DMS79 treated with DMSO at 0.1 percent for 48 hours (cell line): ENCODE measurements at places on chromosomes 3 and 15.

DNA sequence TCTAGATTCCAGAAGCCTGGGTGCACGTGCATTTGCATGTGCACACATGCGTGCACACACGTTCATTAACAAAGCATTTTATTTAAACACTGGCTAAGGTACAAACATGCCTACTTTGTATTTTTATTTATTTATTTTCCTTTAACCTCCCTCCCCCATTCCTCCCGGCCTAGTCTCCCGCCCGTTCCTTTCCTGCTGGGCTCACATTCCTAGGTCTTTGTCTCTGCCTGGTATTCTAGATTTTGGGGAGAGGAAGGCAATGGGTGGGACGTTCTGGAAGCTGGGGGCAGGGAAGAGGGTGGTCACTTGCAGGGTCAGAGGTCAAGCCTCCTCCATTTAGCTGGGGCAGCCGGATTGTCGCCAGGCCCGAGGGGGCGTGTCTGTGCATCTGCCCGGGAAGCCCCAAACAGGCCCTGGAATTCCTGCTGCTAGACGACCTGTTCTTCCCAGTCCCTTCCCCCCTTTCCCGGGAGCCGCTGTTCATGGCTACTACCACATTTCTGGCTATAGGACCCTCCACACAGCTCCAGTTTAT lies 51.8 kb downstream of the TRIM71 start:
- DNase-seq = no peak

GRCh38 chr3:31161889-31162288 lies 267.4 kb upstream of the GADL1 start:
- no peak for DNase-seq

GRCh38 chr3:187207624-187208023 lies 10.3 kb downstream of the RTP1 start:
- DNase-seq = no peak

- DNase-seq = no peak
These were observed 64.5 kb downstream of the ZNF148 start for GRCh38 chr3:125310623-125311081.

GRCh38 chr3:132079147-132079546 lies 44.3 kb upstream of the CPNE4 start:
- no peak for DNase-seq

GRCh38 chr3:117366574-117366973 lies 657.0 kb downstream of the TUSC7 start:
- no peak for DNase-seq

- no peak for DNase-seq
These were observed 156.7 kb downstream of the SUCLG2 start for GRCh38 chr3:67497746-67498145.

- DNase-seq = no peak
These were observed 25.0 kb upstream of the KLF13 start for GRCh38 chr15:31301673-31301990.

DNA sequence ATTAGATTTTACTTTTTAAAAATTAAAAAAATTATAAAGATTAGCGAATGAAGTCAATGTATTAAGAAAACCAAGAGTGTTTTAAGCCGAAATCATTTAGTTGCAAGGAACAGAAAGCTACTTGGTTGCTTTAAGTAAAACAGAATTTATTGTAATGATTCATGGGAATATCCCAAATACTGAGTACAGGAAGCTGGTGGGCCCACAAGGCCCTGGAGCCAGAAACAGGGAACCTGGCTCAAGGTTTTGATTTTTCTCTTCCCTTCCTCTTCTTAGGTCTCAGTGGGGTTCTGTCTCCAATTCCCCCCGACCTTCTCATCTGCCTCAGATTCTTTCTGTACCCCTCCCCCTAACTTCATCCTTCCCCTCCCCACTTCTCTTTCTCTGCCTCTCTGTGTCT lies 229.0 kb downstream of the TLE3 start:
- no peak for DNase-seq

GRCh38 chr3:95184038-95184437 lies 1121.2 kb downstream of the NSUN3 start:
- no peak for DNase-seq

- DNase-seq = no peak
These were observed 25.6 kb downstream of the RASGRP1 start for GRCh38 chr15:38539008-38539343.

GRCh38 chr15:76968306-76968705 lies 26.6 kb upstream of the PSTPIP1 start:
- DNase-seq = no peak

DNA sequence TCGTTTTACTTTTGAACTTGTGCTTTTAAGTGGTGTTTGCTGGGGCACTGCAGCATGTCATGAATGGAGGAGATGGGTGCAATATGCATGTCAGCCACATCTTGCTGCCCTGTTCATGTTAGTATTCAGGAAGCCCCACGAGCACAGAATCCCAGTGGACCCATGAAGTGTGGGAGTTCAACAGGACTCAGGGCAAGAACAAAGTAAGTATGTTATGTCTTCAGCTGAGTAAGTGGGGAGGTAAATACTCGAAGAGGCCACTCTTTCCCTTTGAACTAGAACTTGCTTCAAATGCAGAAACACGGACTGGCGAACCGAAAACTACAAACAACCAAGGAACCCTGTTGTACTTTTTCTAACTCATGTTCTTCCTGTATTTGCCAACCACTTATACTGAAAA lies 23.4 kb downstream of the SOX14 start:
- no peak for DNase-seq

DNA sequence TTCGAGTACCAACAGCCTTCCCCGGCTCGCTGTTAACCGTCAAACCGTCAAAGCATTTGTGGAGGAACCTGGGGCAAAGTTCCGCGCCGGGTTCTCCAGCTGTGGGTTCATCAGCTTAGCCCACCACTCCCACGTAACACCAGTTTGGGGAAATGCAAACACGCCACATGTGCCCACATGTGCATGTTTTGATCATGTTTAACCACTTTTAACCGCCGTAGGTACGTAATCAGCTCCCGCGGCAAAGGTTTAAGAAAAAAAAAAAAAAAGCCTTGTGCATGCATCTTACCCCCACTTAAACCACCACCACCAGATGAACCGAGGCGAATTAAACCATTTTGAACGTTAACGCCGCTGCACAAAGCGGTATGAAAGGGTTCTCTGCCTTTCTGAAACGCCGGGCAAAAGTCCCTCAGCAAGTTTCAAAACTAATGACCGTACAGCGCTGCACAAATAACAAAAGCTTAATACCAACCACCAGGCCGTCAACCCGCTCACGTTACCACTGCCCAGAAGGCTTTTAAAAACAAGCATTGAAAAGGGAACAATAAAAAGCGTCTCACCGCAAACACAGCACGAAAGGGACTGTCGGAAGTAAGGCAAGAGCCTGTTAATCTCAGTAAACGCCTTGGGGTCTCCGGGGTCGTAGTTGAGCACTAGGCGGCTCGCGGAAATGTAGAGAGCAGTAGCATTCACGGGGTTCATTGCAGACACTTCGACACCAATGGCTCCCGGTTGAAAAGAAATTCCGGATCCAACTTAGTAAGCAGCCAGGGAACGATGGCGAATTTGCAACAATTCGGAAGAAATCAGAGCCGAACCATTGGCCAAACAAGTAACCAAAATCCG lies 1.5 kb downstream of the MSL2 start:
- peak; percentile 34 for DNase-seq

DNA sequence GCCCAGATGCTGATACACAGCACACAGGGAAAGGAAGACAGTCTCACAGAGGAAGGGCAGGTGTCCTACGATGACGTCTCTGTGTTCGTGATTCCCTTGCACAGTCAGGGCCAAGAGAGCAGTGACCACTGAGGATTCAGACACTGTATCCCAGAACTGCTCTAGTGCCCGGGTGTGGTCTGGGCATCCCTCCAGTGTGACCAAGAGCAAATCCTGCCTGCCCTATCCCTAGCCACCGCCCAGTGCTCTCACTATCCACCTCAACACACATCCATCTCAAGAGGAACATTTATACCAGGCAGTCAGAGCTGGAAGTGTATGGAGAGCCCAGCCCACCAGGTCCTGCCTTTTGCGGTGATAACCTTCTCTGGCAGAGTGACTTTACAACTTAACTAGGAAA lies 4.1 kb downstream of the PPM1M start:
- no peak for DNase-seq

GRCh38 chr3:41503998-41504623 lies 304.8 kb downstream of the CTNNB1 start:
- no peak for DNase-seq

GRCh38 chr15:60589253-60589652 lies 110.3 kb upstream of the ICE2 start:
- no peak for DNase-seq

- DNase-seq = no peak
These were observed 64.9 kb upstream of the SELENOK start for GRCh38 chr3:53956586-53956985.

DNA sequence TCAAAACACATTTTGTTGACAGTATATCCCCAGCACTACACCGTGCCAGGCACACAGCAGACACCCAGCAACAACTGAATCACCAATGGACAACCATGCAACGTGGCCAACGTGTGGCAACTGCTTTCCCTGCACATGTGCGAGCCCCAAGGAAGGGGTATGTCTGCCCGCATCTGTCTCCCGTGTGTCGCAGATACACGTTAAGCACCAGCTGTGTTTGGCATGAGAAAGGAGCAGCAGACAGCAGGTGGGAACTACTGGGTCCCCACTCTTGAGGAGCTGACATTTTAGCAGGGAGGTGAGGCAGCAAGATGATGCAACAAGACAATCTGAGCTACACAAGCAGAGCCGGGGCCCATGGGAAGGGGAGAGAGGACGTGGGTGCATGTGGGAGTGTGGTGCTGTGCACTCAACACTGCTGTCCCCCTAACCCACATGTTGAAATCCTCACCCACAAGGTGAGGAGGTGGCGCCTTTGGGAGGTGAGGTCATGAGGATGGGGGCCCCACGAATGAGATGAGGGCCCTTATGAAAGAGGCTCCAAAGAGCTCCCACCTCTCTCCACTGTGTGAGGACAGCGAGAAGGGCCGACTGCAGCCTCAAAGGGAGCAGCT lies 56.2 kb downstream of the ROPN1B start:
- DNase-seq = no peak

GRCh38 chr15:81050259-81050658 lies 49.5 kb downstream of the TLNRD1 start:
- no peak for DNase-seq

GRCh38 chr3:133476971-133477375 lies 77.1 kb downstream of the BFSP2 start:
- peak; percentile 67 for DNase-seq

- DNase-seq = no peak
These were observed 955 bp downstream of the CDCP1 start for GRCh38 chr3:45145223-45145622.

- DNase-seq = no peak
These were observed 233.5 kb downstream of the MEIS2 start for GRCh38 chr15:36866896-36867295.

DNA sequence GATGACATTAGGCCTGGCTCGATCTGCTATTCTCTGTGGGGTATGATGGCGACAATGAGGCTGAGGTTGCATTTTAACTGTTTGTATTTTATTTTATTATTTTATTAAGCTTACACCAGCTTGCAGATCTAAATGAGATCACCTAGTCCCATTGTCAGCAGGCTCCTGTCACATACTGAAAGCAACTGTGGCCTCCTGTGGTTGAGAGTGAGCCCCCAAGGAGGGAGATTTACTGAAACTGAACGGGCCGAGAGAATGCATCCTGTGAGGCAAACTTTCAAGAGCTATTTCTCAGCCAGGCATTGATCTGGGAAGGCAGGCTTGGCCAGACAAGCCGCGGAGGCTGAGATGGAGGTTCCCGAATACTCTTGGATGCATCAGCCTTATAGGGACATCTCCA lies 210.4 kb upstream of the ARRDC4 start:
- no peak for DNase-seq

GRCh38 chr15:80898040-80898439 lies 91.6 kb downstream of the MESD start:
- DNase-seq = no peak

DNA sequence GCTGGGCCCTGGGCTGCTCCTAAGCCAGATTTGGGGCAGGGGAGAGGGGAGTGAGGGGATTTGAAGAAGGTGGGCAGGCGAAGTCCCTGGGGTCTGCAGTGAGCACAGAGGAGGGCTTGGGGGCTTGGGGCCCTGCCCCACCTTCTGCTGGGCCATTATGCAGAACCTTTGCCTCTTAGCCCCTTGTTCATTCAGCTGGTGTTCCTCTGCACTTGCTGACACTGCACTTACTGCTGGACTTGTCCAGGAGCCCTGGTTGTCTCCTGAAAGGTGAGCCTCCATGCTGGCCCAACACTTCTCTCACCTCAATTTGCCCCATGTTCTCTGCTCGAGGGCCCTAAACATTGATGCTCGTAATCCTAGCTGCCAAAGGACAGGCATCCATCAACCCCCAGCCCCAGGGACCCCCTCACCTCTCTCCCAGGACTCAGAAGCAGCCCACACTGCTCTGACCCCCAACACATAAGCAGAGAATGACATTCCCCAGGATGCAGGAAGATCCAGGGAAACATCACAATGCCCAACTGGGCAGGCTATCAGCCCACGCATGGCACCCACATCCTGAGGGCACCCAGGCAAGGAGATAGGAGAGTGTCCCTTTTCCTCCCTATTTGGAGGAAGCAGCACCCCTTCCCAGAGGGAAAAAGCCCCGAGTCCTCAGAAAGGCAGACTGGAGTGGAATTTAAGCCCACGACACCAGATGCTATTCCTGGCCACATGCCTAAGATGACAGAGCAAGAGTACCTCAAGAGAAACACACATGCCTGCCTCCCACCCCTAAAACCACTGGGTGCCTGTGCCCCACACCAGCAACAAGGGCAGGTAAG lies 76.8 kb downstream of the ADCY5 start:
- no peak for DNase-seq

DNA sequence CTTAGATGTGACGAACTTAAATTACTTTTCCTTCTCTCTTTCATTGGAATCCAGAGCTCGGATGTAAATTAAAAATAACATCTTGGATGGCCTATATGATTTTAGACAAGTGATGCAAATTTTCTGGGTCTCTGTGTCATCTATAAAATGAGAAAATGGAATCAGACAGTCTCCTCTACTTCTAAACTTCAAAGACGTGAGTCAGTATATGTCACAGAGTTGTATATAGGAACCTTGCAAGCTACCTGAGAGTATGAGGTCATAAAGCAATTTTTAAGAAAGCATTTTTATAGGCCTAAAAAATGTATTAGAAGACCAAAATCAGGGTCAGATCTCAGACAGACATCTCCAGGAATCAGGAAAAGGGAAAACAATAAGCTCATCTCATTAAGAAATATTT lies 128.3 kb downstream of the TBL1XR1 start:
- no peak for DNase-seq

- no peak for DNase-seq
These were observed 4.6 kb upstream of the CTSH start for GRCh38 chr15:78949461-78949860.

GRCh38 chr3:178277605-178278004 lies 258.6 kb upstream of the KCNMB2 start:
- no peak for DNase-seq
